ENCODE measurements at places on chromosomes 4 and X.

DNA sequence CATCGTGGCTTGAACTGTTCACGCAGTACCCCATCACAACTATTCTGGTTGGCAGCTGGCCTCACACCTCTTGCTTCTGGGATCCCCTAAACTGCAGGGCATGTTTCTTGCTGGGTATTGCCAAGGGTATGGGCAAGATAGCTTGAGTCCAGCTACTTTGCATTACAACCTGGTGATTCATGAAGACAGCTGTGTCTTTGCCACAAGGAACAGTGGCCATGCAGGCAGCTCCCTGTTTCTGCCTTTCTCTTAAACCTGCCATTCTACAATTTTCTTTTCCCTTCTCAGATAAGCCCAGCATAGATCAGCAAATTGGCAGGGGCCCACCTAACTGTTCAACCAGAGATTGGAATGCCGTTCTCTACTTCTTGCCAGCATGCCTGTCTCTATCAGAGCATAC lies 42.8 kb downstream of the TENM3 start:
- DNase-seq, result peak; percentile 28

- DNase-seq, result no peak
Measured at GRCh38 chrX:33194289-33194688, 17.1 kb downstream of the DMD start.

DNA sequence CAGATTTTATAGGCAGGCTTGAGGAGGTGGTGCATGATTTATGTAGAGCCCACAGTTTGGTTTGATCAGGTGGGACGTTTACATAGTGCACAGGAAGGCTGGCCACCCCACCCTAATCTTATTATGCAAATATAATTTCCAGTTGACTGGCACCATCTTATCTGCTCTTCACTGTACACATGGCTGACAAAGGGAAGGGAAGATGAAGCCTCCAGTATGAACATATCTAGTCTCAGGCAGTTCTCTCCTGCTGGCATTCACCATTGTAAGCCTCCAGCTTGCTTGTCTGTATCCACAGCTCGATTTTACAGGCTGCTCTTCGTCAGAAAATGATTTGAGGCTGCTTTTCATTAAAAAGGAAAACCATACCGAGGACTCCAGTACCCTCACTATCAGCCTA lies 278.3 kb downstream of the TECRL start:
- DNase-seq, result no peak

DNA sequence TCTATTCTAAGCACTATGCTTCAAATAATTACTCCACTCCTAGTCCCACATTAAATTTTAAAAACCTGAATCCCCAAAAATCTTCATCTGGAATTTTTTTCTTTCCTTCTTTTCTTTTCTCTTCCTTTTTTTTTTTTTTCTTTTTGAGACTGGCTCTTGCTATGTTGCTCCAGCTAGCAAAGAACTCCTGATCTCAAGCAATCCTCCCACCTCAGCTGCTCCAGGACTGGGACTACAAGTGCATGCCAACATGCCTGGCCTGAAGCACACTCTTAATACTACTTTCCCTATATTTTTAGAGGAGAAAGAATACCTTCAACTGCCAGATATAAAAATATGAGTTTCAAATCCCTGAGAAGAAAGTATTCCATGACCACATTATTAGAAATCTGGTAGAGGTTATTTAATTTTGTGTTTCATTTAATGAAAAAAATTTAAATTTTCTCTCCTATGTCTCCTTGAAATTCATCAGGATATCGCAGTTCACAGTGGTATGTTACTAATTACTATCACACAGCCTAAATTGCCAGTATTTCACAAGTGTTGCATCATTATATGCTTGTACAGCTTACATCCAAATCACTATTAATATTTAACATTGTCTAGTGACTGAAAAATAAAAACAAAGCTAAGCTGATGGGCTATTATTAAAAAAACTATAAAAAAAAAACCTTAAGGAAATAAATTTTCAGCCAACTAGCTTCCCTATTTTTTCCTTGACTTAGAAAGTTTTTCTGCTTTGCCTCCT lies 227.8 kb downstream of the NAF1 start:
- no peak for DNase-seq

- DNase-seq, result peak; percentile 95
Measured at GRCh38 chr4:56958111-56958517, 19.3 kb downstream of the NOA1 start.

DNA sequence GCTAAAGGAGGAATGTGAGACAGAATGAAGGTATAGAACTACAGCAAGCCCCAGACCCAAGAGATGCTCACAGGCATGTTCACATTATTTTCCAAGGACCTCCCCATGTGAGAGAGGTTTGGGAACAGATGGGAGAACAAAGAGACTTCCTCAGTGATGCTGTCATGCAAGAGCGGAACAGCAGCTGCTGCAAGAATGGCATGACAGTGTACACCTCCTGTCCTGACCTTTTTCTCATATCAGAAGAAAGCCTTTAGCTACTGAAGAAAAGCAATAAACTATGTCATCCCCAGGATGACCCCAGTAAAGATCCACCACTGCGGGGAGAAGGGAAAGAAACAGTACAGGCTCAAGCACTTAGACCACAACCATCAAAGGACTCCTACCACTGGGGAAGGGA lies 7.2 kb downstream of the PRDM5 start:
- DNase-seq, result no peak

DNA sequence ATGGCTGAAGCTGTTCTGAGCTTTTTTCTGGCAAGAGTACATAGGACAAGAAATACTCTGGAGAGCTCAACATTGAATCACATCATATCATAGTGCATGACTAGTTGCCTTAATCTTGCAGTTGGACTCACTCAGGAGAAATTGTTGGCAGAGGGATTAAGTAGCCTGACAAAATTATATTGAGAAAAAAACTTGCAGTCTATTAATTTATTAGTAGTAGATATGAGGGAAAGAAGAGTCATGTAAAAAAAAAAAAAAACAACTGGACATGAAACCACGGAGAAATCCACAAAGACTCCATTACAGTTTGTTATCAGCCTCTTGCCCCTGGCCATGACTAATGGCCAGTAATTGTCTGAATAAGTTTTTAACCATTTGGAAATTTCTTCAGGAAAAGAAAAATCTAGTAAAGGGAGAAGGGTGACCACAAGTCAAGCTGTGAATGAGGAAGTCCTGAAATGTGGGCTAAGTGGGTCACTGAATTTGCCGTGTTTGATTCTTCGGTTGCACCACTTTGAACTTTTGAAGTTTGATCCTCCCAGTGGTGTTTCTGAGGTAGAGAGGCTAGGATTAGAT lies 45.6 kb downstream of the FHL1 start:
- DNase-seq, result peak; percentile 74

DNA sequence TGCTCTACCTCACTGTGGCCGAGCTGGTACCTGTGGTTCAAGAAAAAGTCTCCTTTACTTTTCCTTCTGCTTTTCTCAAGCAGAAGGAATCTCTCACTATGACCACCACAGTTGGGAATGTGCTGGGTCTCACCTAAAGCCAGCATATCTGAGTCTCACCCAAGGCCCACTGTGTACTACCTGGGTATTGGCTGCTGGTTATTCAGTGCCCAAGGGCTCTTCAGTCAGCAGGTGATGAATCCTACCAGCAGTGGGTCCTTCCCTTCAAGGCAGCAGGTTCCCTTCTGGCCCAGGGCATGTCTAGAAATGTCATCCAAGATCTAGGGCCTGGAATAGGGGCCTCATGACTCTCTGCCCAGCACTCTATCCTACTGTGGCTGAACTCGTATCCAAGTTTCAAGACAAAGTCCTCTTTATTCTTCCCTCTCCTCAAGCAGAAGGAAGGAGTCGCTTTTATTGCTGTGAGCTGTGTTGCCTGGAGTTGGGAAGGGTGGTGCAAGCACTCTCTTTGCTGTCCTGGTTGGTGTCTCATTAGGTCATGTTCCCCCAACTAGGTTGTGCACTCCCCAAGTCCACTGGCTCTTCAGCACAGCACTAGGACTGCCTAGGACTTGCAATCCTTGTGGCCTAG lies 6.1 kb downstream of the CXCL10 start:
- no peak for DNase-seq

GRCh38 chr4:176631611-176632010 lies 161.1 kb downstream of the VEGFC start:
- DNase-seq, result no peak

DNA sequence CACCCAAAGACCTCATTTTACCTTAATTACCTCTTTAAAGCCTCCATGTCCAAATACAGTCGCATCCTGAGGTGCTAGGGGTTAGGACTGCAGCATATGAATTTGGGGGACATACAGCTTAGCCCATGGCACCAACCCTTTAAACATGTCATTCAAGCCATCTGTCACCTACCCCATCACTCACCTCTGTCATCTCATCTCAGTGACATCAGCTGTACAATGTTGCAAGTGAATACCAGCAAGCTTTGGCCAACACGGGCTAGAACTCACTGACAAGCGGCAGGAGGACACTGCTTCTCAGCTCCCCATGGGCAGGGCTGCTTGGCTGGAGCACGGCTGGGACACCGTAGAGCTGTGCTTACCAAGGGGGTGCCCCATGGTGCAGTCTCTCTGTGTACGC lies 107.5 kb downstream of the STK32B start:
- no peak for DNase-seq

Measured in fibroblast of skin of right biceps (primary cell).